T-cell (primary cell): ENCODE measurements at places on chromosomes 11 and 22.

GRCh38 chr22:44193535-44193891, 12.8 kb downstream of the PARVG start:
- no peak for DNase-seq

- no peak for DNase-seq
Measured at GRCh38 chr11:1359556-1359955, 30.2 kb upstream of the BRSK2 start.

GRCh38 chr11:104725796-104726408, 172.4 kb downstream of the CASP12 start:
- no peak for DNase-seq

DNA sequence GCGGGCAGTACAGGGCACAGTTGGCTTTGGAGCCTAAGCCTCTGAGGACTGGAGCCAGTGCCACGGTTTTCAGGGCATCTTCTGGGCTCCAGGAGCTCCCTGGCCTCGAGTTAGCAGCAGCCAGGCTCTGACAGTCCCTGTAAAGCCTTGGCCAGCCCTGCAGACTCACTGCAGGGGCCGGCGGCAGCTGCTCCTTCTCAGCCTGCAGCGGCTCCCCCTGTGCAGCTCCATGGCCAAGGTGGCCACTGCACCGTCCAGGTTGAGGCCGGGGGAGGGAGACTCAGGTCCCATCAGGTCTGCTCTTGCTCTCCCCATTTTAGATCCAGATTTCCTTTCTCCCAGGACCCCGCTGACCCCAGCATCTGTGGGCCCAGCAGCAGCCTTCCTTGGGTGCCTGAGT, 1461.1 kb downstream of the BRD1 start:
- DNase-seq = no peak

- peak; percentile 17 for DNase-seq
Measured at GRCh38 chr11:66720223-66720898, 8.7 kb downstream of the SPTBN2 start.

DNA sequence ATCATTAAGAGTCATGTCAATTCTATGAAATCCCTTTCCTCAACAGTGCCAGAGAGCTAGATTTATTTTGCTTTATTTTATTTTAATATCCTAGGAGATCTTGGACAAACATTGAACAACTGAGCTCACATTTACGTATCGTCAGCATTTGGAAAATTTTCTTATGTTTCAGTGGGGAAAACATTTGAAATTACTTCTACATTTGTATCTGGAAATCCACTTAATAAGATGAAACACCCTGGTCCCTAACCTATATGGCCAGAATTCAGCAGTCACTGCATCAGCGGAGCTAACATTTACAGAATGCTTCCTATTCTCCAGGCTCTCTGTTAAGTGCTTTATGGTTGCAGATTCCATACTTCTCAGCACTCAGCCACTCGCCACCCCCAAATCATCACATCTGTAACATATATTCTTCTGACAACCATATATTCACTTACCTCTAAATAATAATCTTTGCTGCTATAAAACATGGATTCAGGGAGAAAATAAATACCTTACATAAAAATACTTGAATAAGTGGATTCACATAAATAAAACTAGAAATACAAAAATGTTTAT, 773.9 kb downstream of the JRKL start:
- DNase-seq = no peak

- DNase-seq = no peak
Measured at GRCh38 chr11:47051217-47051616, 114.7 kb downstream of the CSTPP1 start.

- DNase-seq = no peak
Measured at GRCh38 chr22:43396321-43396933, 15.4 kb upstream of the MPPED1 start.

GRCh38 chr11:111066846-111067245, 178.7 kb upstream of the POU2AF2 start:
- DNase-seq = no peak

DNA sequence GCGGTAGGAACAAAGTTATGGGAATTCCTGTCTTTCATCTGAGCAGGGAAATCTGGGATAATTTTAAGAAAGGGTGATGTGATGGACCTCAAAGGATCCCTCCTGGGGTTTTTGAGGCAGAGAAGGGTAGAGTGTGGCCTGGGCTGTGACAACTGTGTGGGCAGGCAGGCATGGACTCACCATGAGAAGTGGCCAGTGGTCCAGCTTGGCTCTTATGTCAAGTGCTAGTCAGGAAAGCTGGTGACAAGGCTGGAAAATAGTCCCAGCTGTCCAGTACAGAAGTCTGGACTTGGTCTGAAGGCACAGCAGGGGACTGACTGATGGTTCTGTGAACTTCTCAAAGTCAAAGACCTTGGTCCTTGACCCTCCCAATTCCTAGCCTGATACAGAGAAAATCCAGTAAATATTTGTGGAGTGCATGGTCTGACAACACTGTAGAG, 1.7 kb downstream of the PPFIBP2 start:
- DNase-seq = no peak

DNA sequence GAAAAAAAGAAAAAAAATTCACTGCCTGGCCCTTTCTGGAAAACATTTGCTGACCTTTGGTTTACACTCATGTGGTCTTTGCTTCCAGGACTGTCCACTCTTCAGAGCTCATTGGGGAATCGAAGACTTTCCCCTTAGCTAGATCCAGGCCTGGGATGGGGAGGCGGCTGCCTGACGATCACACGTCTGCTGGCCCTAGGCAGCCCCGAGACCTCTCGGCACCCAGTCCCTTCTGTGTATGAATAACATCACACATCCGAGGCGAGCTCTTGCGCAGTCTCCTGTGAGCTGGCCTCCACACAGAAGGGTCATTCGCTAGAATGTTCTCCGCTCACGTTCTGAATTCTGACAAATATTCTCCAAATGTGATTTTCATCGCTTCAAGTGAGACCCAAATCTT, 25.7 kb upstream of the GAL start:
- DNase-seq = no peak

DNA sequence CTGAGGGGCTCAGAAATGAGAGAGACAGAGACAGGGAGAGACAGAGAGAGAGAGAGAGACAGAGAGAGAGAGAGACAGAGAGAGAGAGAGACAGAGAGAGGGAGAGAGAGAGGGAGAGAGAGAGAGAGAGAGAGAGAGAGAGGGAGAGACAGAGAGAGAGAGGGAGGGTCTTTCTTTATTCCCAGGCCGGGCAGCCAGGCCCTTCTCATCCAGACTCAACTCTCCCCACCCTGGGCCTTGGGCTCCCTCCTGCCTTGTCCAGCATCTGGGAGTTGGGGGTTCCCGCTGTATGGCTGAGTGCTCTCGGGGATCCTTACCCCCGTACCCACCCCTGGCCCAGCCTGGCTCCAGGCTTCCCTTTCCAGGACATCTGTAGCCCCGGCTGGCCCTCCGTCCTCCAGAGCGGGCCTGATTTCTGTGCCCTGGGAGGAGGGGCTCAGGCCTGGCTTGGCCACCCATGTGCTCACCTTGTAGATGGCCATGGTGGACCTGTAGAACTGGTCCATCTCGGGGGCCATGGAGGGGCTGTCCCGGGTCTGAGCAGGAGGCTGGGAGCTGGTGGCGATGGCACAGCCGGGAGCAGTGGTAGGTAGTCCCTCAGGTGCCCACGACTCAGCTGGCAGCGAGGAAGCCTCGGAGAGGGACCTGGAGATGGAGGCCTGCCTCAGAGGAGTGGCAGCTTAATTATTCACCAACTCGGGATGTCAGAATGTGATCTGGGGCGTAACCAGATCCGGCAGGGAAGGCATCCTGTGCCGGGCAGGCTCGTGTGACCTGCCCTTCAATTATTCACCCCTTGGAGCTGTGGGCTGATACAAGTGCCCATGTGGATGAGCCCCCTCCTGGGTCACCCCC, at the start of gene BAIAP2L2:
Gene BAIAP2L2 (minus strand): TSS at position 677 of the 855 bp plus-strand sequence. CDS start 159 bp downstream, at position 518.
- DNase-seq = no peak

DNA sequence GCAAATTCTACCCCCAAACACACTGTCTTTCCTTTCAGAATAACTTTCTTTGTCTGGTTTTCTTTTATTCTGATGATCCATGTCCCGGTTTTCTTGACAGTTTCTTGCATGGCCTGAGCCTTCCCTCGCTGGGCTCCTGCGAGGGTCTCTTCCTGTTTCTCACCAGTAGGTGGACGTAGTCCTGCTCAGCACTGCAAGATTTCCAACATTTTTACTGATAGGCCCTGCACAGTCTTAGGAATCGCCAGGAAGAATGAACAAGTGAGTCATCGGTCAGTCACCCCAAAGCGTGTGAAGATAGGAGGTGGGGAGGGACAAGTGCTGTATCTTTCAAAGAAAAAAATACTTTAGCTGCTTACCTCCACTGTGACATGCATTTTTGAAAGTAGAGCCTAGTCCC, 16.9 kb upstream of the KIRREL3 start:
- no peak for DNase-seq

- no peak for DNase-seq
Measured at GRCh38 chr11:82832983-82833382, 67.2 kb downstream of the PRCP start.

- DNase-seq = no peak
Measured at GRCh38 chr11:69744435-69744834, 30.7 kb downstream of the FGF4 start.

GRCh38 chr22:25775531-25775930, 33.5 kb downstream of the MYO18B start:
- DNase-seq = no peak

DNA sequence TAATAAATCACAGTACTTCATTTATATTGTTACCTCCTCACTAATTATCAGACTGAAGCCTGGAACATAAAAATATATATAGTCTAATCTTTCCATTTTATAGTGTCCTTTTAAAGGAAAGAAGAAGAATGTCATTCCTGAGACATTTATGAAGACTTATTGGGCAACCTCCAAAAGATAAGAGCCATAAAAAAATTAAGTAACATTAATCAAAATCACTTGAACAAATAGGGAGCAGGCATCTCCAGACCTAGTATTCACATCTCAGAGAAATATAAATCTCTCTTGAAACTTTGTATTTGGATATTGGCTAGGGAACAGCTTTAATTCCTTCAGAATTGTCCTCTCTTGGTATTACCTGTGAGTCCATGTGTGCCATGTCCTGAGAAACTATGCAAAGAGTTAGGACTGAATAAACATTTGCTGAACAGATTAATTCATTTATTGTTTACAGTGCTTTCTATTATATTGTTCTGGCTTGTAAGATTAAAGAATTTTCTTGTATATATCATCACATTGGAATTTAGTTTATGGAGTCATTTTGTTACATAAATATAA, 530.5 kb upstream of the LRRC4C start:
- DNase-seq = no peak

GRCh38 chr11:3134218-3134621, 30.9 kb downstream of the OSBPL5 start:
- no peak for DNase-seq

GRCh38 chr11:70025308-70025707, 52.8 kb upstream of the ANO1 start:
- DNase-seq = no peak

- DNase-seq = no peak
Measured at GRCh38 chr11:34680918-34681586, 60.2 kb downstream of the EHF start.

GRCh38 chr11:47516155-47516554, 36.8 kb downstream of the CELF1 start:
- no peak for DNase-seq

- DNase-seq = no peak
Measured at GRCh38 chr11:48093795-48094642, 113.7 kb downstream of the PTPRJ start.

DNA sequence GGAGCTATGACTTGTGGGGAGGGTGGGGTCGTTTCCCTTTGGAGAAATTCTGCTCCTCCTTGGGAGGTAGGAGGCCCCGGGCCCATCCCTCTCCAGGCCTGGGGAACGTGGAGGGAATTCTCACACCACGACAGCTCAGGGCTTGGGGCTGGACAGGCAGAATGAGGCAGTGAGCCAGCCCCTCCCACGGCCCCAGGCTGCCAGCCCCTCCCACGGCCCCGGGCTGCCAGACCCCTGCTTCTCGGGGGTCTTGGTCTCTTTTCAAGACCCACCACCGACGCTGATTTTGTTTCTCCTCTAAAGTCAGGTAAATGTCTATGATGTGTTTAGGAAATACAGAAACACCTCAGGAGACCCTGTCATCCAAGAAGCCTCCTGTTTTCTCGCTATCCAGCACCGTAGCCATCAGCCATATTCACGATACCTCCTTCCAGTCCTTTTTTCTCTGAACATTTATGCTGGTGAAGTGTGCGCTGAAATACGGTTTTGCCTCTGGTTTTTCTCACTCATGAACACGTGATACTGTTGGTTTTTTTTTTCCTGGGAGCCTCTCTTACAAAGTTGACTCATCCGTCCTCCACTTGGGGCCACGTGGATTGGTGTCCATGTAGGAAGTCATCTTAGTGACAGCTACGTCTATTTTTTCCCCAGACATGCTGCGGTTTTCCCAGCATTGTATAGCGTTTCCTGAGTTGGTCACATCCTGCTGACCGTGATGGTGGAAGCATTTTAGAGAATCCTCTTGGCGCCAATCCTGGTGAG, 1219.6 kb downstream of the BRD1 start:
- DNase-seq = no peak

DNA sequence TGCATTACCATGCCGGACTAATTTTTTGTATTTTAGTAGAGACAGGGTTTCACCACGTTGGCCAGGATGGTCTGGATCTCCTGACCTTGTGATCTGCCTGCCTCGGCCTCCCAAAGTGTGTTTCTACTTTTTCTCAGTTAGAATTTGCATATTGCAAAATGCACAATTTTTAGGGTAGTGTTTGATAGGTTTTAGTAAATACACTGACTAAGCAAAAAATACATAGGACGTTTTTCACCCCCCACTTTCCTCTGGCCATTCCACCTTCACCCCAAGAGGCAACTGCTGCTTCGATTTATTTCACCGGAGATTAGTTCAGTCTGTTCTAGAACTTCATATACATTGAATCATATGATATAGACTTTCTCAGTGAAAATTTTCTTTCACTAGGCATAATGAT, 1269.1 kb downstream of the TBC1D22A start:
- no peak for DNase-seq

- no peak for DNase-seq
Measured at GRCh38 chr11:121930004-121930965, 185.7 kb downstream of the BLID start.

DNA sequence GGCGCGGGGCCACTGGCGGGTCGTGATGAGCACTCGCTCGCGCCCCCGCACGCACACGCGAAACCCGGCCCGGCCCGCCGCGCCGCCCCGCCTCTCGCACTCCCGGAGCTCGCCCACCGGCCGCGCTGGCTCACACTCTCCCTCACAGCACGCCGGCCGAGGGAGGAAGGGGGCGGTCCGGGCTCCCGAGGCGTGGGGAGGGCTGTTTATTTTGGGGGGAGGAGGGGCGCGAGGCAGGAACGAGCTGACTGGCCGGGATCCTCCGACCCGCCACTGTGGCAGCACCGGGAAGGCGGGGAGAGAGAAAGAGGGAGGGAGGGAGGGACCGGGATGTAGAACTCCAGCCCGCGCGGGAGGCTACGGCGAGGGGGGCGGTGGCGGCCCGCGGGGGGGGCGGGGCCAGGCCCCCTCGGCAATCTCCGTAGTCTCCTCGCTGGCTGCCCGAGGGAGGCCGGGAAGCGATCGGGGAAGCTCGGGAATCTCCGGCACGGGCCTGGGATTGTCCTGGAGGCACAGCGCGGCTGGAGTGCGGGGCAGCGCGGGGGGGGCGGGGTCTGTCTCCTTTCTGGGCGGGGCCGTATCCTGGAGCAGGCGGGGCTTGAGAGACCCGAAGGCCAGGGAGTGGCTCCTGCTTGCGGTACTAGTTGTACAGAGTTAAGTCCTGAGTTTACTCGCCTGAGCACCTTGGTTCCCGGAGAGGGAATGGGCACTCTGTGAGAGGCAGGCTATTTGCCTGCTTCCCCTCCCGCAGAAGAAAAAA, at the start of gene RBFOX2:
Gene RBFOX2 (minus strand): TSS at position 179 of the 760 bp plus-strand sequence. CDS start 399 bp downstream, outside the sequence.
- peak; percentile 26 for DNase-seq

GRCh38 chr11:8234425-8234821, 29.3 kb downstream of the LMO1 start:
- no peak for DNase-seq

GRCh38 chr11:105611572-105612441, 1.9 kb downstream of the GRIA4 start:
- no peak for DNase-seq
